ENCODE measurements at places on chromosomes 4 and X.

- DNase-seq = no peak
These were observed 1.3 kb downstream of the ANTXR2 start for GRCh38 chr4:80071604-80072227.

DNA sequence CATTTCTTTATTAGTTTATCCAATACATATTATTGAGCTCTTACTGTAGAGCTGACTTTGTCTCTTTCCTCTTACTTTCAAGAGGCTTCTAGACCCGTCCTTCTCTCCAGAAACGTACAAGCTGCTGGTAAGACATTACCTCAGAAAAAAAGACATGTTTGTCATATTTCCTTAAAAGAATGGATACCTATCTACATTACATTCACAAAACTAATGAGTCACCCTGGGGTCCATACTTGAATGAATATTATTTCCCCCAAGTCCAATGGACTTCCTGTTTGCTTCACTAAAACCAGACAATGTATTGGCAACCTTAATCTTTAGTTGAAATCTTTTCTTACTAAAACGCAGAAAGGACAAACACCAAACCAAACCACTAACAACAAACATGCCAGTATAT is 176.5 kb upstream of the CLNK start:
- DNase-seq = no peak

DNA sequence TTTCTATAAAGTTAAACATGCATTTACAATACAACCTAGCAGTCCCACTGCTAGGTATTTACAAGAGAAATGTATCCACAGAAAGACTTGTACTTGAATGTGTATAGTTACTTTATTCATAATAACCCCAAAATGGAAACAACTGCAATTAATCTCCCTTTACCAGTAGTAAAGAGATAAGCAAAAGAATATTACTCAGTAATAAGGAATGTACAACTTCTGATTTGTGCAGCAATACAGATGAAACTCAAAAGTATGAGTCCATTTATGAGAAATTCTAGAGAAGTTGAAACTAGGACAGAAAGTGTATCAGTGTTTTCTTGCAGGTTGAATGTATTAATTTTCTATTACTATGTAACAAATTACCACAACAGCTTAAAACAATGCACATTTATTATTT is 15.2 kb downstream of the USP53 start:
- no peak for DNase-seq

DNA sequence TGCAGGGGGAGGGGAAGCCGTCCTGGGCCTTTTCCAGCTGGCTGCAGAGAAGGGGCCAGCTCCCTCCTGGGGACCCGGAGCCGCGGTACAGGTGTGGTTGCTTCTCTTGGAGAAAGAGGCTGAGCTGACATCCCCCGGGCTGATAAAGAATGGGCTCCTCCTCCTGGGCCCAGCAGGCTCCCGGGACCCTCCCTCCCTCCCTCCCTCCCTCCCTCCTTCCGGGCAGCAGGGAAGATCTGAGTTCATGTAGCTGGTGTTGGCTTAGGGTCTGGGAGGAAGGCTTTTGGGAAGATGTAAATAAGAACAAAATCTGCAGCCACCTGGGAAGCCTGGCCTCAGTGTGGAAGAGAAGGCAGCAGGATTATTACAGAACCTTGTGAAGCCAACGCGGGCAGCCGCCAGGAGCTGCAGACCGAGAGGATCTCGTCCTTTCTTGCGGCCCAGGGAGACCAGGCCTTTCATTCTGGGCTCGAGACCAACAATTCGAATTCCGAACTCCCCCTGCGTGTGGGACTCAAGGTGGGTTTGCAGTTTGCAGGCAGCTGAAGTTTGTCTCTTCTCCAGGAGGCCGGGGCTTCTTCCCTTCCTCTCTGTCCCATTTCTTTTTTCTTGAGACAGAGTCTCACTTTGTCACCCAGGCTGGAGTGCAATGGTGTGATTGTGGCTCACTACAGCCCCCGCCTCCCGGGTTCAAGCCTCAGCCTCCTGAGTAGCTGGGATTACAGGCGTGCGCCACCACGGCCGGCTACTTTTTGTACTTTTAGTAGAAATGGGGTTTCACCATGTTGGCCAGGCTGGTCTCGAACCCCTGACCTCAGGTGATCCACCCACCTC is at the start of gene PLCXD1:
Gene PLCXD1 (plus strand): TSS at position 216 of the 834 bp plus-strand sequence. CDS start 2,807 bp downstream, outside the sequence.
- no peak for DNase-seq

DNA sequence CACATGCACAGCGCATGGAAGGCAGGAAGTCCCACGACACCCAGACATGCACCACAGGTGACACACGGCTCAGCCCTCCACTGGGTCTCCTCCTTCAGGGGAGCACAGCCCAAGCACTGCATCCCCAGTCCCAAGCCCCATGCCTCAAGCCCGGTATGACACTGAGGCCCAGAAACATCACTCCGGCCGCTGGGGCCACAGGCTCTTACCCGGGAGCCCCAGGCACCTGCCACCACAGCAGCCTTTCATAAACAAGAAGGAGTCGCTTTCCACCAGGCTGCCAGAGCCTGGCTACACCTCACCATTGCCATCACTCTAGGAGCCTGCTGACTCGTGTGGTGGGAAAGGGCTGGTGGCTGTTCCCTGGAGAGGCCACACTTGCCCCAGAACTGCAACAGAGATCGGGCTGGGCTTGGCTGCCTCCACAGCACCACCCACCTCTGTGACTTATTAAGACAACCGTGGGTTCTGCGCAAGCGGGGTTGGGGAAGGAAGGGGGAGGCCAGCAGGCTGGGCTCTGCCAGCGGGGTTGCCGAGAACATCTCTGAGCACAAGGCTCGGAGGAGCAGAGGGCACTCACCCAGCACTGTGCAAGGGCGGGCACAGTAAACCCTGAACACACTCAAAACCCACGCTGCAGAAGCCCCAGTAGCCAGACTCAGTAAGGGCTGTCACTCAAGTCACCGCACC is 4.5 kb downstream of the HAUS7 start:
- no peak for DNase-seq

- DNase-seq = no peak
These were observed 164.4 kb downstream of the CXXC4 start for GRCh38 chr4:104330125-104330905.

- no peak for DNase-seq
These were observed 135.2 kb downstream of the ADGRL3 start for GRCh38 chr4:61335241-61335763.

GRCh38 chr4:14518136-14518535 is 484.1 kb upstream of the CPEB2 start:
- DNase-seq = no peak

DNA sequence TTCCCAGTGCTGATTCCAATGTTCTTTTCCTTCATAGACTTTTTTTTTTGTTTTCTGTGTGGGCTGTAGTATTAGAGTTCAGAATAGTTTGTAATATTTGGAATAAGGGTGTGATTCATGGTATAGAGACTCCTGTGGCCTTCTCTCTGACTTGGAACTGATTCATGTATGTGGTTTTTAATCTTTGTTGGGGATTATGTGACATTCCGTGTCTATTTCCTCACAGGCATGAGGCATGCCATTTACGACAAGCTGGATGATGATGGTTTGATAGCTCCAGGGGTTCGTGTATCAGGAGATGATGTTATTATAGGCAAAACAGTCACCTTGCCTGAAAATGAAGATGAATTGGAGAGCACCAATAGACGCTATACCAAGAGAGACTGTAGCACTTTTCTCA is 44.4 kb downstream of the POLR2B start:
- DNase-seq = peak; percentile 94

DNA sequence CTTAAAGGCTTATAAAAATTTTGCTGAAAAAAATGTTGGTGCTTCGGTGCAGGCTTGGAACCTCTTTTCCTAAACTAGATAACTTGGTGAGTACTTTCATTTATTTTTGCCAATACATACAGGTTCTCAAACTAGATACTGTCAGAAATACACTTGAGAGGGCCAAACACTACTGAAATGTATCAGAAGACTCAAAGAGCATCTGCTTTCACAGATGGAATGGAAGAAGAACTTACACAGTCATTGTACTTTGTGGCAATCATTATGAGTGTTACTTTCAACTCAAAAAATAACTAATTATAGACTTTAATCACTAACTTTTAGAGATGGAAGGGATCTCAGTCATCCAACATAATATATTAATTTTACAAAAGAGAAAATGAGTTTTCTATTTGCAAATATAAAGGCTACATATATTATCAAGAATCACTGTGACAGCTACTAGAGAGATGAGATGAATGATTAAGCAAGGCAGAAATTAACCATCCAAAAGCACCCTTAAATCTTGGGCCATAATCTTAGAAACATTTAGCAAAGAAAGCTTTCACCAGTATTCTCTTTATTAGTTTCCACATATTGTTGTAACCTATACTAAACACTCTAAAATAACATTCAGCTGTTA is 1.0 kb downstream of the ENAM start:
- no peak for DNase-seq

- no peak for DNase-seq
These were observed 161.2 kb upstream of the WDFY3 start for GRCh38 chr4:85127653-85128052.

- DNase-seq = no peak
These were observed 856.3 kb downstream of the RPA4 start for GRCh38 chrX:97740044-97740443.

- no peak for DNase-seq
These were observed 51.5 kb downstream of the TMEM165 start for GRCh38 chr4:55447108-55447708.

DNA sequence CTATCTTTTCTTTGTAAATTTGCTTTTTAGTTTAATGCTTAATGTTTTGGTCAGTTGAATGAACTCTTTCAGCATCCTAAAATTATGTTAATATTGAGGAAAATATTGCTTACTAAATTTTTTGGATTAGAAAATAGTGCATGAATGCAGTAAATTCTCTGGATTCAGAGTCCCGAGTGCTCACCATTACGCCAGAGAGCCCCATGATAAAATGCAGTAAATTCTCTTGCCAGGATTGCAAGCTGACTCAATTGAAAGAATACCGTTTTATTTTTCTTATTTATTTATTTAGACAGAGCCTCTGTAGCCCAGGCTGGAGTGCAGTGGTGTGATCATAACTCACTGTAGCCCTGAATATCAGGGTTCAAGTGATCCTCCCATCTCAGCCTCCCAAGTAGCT is 60.9 kb upstream of the ENPEP start:
- no peak for DNase-seq

- DNase-seq = no peak
These were observed 10.9 kb downstream of the DLG3 start for GRCh38 chrX:70455366-70456202.

DNA sequence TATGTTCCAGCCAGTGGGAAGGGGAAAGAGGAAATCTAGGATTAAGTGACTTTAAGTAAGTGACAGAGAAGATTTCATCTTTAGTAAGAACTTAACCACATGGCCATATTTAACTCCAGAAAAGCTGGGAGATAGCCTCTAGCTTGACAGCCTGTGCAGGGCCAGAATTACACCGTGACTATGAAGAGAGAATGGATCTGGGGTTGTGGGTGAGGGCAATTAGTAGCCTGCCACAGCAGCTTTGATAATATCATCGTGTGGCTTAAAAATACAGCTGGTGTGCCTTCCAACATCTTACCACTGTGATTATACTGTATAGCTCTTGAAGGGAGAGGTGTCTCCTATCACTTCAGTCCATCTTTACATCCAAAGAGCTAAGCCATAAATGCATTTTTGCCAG is 57.6 kb upstream of the TBC1D9 start:
- DNase-seq = no peak

DNA sequence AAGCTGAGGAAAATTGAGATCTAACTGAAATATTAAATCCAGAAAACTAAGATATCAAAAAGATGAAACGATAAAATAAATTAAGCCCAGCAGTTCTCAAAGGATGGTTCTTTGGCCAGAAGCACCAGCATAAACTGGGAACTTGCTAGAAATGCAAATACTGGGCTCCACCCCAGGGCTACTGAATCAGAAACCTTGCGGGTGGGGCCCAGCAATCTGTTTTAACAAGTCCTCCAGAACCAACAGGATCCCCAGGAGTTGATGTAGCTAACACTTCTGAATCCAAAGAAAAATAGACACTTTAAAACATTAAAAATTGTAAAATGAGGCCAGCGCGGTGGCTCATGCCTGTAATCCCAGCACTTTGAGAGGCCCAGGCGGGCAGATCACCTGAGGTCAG is 14.1 kb upstream of the TMEM154 start:
- DNase-seq = no peak

DNA sequence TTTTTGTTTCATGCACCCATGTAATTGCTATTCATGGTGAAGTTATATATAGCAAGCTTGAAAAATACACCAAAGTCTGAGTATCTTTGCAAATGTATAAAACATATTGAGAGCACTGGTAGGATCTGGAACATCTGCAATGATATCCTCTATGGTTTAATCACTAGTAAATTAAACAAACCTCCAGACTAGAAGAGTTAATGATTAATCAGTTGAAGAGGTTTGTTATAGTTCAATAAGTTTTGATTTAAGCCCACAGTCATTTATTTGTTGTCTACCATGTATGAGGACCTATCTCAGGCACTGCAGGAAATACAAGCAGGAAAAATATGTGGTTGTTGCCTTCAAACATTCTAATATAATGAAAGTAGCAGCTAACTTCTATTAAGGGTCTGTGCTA is 16.5 kb downstream of the CYBB start:
- no peak for DNase-seq

DNA sequence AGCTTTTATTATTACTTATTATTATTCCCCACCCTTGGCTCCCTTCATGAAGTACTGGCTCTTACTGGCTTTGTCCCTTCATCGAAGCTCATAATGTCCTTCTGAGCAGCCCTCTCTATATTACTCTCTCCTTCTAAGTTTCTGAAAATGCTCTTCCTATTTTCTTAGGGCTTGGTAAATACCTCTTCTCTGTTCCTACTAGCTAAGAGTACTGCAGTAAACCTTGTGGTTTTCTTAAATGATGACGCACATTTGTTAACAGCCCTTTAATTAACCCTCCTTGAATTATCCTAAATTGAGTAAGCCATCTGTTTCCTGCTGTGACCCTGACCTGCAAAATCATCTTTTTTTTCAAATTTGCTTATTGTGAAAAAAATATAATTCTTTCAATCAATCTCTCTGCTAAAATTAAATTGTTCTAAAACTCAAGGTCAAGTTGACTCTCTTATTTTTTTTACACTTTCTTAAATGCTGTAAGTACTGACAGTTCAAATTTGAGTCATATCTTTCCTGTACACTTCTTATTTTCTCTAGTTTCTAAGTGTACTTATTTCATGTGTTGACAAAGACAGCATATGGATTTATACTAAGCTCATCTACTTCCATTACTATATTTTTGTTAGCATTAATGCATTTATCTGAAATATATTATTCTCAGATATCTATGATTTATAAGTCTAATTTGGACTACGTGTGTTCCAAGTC is 148.9 kb downstream of the ADAM29 start:
- no peak for DNase-seq

GRCh38 chr4:114474188-114474800 is 124.3 kb upstream of the UGT8 start:
- no peak for DNase-seq

DNA sequence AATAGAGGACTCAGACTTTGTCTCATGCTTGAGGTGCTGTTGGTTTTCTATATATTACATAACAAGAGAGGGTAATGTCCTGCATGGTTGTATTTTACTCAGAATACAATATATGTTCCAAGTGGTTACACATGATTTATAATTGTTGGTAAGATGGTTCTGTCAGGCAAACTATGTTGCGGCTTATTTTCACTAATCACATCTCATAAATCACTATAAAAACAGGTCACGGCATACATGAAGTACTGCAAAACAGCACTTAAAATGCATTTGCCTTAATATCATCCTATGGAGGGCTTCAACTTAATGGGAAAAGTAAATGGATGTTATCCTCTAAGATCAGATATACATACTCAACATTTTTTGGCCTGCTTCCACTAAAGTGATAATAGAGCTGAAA is 246.0 kb upstream of the ARSJ start:
- DNase-seq = no peak

Measured in non-pigmented ciliary epithelial cell (primary cell).